NCI-H1105 treated with DMSO at 0.1 percent for 48 hours (cell line): ENCODE measurements at places on chromosomes 3 and 15.

DNA sequence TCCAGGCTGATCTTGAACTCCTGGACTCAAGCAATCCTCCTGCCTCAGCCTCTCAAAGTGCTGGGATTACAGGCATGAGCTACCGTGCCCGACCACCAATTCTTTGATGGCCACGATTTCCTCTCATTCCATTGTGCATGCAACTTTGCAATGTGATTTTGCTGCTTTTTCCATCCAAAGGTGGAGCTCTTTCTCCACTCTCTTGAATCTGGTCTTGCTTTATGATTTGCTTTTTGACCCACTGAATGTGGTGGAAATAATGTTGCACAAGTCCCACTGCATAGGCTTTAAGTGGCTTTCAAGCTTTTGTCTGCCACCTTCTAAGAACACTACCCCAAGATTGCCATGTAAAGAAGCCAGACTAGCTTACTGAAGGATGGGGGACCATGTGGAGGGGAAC, 10.6 kb downstream of the RPS27L start:
- DNase-seq: no peak

- peak; percentile 21 for DNase-seq
Measured at GRCh38 chr3:6860954-6861624, at the start of gene GRM7. TSS of gene GRM7 (plus strand) at chr3:6861115.

DNA sequence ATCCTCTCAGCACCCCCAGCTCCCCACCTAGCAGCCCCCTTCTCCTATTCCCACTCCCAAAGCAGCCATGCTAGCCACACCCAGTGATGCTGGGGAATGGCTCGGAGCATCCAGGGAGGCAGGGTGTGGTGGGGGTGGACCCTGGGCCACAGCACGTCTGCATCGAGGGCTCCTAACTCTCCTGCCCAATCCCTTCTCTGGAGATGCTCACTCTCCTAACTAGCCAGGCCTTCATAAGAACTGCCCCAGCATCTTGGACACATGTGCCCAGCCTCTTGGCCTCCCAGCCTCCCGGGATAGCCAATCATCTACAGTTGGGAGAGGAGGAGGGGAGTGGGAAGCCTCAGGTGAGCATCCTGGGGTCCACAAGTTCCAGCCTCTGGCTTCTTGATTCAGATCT, 2.7 kb downstream of the PCBP4 start:
- DNase-seq: no peak

- no peak for DNase-seq
Measured at GRCh38 chr3:81967393-81967792, 205.9 kb upstream of the GBE1 start.

DNA sequence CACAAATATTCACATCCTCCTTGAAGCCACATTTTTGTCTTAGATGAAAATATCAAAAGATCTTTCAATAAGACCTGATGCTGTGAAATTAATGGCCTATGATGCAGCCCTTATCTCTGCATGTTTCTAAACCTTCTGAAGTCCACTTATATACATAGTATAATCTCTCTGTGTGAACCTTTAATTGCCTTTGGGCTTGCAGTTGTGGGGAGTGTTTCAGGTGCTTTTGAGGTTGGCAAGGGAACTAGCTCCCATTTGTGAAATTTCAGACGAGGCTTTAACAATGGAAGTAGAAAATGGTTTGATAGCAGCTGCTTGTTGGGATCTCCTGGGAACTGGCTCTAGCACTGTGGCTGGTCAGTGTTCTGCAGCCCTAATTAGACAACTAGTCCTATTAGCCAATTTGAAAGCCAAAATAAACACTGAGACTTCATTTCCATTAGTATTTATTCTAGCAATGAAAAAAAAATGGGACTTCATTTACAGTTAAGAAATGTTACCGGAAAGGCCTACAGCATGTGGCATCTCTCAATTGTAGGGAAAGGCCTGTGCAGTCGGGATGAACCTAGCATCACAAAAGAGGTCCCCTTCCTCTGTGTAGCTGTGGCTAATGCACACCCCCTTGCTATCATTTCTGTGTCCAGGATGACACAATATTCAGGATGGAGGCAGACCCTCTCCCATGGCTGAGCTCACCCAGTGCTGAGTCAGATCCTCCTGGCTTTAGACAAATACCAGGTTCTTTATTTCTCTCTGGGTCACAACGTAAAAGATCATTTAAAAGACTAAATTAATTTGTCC, 140.7 kb upstream of the TRIM42 start:
- DNase-seq: peak; percentile 86

- DNase-seq: no peak
Measured at GRCh38 chr15:80162059-80162554, 9.3 kb downstream of the FAH start.

DNA sequence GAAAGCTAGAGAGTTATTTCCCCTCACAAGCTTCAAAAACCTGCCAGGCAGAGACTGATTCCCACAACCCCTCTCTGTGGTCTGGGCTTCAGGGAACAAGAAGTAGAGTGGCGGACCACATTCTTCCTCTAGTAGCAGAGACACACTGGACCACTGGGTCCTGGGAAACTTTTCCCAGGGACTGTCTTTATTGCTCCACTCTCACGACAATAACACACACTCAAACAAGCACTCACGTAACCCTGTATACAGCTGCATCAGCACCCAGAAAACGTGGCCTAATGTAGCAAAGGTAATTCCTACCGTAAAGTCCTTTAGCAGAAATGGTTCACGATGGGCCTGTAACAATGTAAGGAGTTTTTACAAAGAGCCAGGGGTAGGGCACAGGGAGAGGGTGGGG, 27.6 kb downstream of the CPOX start:
- no peak for DNase-seq

DNA sequence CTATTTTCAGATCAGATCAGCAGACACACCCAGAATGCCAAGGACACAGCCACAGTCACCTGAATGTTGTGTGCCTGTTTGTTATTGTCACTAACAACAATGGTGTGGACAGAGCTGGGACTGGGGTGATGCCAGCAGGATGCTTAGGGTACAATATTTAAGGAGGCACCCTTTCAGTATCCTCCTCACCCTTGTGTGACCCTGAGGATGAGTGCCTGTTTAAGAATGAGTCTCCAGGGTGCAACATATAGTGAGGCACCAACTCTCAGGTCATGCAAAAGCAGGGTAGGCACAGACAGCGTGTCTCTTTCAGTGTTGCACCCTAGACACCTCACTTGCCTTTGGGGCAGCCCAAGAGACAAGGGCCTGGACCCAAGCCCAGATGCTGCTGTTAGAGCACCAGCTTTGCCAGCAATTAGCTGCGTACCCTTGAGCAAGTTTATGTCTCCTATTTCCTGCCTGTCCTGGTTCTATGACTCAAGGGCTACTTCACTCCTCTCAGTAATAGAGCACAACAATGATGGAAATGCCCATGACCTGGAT, 122.6 kb downstream of the AQP9 start:
- DNase-seq: peak; percentile 92

DNA sequence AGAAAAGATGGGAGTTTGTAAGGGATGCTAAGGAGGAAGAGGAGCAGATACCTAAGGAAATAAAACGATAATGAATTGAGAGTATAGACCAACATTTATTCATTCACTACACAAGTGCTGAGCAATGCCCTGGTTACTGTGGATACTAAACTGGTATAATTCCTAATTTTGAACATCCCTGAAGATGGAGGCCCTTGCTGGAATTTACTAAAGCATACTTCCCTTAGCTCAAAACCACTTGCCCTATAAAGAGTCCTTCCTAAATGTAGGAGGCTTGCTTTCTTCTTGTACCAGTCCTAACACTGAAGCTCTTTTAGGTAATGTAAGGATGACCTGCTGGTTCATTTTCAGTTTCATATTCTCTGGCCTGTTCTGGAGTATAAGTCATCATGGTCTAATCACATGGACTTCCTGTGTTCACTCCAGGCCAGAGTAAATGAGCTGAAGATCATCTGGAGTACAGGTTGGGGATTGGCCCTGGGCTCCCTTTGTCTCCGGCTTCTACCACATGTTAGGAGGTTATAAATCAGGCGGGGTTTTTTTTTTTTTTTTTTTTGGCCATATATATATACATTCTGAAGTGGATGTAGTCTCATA, 40.1 kb upstream of the MTMR10 start:
- no peak for DNase-seq

- peak; percentile 54 for DNase-seq
Measured at GRCh38 chr15:42056934-42057798, 36.3 kb upstream of the PLA2G4E start.

GRCh38 chr3:127015282-127016042, 32.5 kb downstream of the PLXNA1 start:
- peak; percentile 55 for DNase-seq

DNA sequence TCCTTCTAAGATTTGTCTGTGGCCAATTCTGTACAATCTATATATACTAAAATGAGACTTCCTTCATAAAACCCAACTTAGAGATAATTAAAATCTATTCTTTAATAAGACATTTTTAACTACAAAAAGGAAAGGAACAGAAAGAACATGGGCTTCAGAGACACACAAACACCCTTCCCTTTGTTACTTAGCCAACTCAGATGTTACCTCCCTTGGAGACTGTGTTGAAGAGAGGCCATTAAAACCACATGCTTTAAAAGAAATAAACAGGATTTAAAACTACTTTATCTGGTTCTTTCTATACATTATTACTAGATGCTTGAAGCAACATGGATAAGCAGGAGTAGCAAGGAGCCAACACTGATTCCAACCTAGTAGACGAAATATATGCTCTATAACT, 42.0 kb downstream of the LRRFIP2 start:
- DNase-seq: no peak

- peak; percentile 51 for DNase-seq
Measured at GRCh38 chr3:74614107-74614967, at the start of gene CNTN3. TSS of gene CNTN3 (minus strand) at chr3:74614659. CDS start at chr3:74521112, 93,547 bp downstream.

DNA sequence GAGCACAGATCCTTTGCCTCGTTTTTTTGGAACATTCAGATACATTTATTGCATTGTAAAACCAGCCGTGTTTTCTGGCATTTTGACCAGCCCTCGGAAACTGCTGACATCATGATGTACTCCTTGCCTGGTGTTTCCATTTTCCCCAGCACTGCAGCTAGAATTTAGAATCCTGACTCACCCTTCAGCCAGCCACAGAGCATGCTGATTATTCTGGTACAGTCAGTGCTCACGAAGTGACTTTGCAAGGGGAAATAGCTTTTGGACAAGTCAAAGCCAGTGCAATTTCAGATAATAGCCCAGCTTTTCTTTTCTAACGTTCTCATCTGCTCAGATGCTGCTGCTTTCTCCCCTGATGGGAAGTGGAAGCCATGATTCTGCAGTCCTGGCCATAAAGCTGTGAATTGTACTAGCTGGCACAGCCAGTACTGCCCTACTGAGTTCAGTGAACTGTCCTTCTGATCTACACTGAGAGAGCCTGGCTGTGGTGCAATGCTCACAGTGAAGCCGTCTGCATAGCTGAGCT, 12.1 kb upstream of the CNBP start:
- DNase-seq: no peak

- no peak for DNase-seq
Measured at GRCh38 chr3:162956711-162957110, 1460.1 kb downstream of the OTOL1 start.

DNA sequence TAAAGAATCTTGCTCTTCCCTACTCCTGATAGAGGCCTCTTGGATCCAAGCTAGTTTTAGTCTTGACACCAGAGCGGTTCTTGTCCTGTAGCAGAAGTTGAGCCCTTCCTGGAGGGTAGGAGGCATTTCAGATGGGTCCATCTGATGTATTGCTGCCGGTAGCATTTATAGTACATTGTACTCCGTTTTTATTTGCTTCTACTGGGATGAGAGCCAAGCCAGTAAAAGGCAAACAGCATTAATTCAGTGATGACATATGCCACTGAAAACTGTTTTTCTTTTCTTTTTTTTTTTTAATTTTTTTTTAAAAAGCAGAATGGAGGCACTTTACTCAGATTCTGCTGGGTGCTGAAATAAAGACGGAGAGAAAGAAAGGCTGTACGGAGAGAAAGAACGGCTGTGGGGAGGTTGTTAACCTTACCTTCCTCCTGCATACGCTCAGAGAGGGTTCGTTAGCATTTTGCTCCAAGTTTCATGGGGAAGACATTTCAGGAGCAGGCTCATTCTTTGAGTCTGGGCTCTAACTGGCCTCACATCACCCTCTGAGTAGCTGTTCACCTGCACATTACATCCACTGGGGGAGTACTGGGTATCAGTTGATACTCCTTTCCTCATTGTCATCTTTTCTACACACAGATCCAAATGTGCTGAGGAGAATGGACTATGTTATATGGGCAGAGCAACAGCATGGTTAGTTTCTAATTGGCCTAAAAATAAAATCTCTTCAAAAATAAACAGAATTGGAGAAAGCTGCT, 161.5 kb downstream of the FEZF2 start:
- DNase-seq: peak; percentile 4

DNA sequence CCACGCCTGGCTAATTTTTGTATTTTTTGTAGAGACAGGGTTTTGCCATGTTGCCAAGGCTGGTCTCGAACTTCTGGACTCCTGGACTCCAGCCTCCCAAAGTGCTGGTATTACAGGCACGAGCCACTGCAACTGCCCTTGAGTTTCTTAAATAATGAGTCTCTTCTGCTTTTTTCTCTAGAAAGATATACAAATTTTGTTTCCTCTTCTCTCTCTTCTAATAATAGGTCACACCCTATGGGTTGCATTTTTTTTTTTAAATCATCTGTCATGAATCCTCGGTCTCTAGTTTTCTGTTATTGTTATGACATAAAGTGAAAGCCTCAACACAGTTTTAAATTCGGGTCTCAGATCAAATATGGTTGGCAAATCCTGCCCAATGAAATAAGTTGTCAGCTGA, 111.2 kb downstream of the IL12A start:
- DNase-seq: no peak

- no peak for DNase-seq
Measured at GRCh38 chr15:58742022-58742813, 7.3 kb downstream of the ADAM10 start.

- DNase-seq: no peak
Measured at GRCh38 chr3:125219261-125219701, 6.7 kb upstream of the SLC12A8 start.

DNA sequence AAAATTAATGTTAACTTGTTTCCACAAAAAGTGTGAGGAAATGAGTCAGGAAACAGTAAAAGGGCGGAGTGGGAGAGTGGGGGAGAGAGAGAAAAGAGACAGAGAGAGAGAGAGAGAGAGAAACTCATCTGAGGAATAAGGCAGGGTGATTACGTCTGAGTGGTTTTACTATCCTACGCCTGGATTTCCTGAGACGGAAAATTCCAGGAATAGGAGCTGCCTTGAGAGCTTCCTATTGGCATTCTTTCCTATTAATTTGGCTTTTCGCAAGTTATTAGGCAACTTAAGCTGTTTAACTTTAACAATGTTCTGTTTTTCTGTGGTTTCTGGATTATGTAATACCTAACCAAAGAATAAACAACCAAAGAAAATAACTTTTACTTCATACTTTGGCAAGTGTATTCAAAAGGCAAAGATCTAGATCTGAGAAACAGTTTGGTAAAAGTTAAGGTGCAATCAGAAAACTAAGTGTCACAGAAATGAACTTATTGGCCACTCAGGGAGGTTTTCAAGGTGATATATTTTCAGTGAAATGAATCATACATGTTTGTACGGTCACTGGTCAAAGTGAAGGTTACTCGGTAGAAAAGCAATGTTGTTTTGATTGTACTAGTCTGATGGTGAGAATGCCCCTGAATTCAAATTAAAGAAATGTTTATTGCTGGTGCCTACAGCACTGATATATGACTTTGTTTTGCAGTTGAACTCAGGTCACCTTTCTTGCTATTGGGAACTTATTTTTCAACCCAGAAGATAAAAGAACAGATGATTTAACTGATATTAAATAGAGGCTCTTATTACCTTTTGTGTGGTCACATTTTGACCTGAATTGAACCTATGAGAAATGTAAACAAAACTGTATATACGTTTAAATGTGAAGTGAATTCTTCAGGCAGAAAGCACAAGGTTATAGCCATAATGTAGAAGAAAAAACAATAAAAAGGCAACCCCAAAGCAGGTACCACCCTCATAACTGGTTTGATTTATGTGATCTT, 39.9 kb upstream of the TNFSF10 start:
- no peak for DNase-seq
